ENCODE measurements at places on chromosomes 2 and 18.

- DNase-seq: no peak
These were observed 307.8 kb downstream of the NDUFA10 start for GRCh38 chr2:239717319-239717675.

- DNase-seq: no peak
These were observed 141.7 kb downstream of the DIS3L2 start for GRCh38 chr2:232103140-232103737.

GRCh38 chr18:54558609-54559585 is 32.1 kb upstream of the DYNAP start:
- no peak for DNase-seq

DNA sequence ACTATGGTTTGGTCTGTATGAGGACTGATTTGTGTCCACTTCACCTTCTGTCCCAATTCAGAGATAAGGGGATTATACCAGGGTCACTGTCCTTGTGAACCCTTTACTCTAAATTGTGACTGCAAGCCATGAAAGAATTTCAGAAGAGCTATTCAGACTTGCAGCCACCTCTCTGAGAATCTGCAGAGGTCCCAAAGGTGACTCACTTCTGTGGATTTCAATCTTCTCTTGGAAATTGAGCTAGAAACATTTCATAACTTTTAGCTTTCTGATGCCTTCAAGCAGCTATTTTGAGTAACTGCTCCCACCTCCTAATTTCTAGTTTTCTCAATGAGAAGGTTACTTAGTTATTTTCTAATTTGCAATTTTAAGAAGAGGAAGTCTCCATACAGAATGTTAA is 1242.4 kb upstream of the ACVR2A start:
- no peak for DNase-seq

- DNase-seq: no peak
These were observed 94.2 kb upstream of the EPAS1 start for GRCh38 chr2:46202987-46203386.

DNA sequence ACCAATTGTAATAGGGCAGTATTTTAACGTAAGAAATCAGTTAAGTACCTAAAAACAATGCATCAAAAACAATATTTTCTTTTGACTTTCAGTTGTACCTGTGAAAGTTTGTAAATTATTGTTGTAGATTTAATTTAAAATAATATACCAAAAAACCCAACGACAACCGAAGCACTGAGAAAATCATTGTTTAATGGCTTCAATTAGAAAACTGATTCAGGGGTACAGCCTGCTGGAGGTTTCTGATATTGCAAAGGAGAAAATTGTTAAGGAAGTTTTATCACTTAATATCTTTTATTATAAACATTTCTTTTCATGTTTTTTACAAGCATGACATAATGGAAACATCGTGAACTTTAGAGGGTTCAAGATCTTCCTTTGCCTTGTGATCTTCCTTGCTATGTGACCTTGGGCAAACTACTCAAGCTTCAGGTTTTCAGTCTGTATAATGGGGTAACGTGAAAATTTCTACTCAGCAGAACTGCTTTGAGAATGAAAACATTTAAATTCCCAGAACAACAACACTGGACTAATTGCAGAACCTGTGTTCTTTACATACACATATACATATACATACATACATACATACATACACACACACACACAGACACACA is 76.3 kb upstream of the GLS start:
- no peak for DNase-seq

GRCh38 chr2:2691419-2691818 is 360.3 kb upstream of the MYT1L start:
- no peak for DNase-seq

DNA sequence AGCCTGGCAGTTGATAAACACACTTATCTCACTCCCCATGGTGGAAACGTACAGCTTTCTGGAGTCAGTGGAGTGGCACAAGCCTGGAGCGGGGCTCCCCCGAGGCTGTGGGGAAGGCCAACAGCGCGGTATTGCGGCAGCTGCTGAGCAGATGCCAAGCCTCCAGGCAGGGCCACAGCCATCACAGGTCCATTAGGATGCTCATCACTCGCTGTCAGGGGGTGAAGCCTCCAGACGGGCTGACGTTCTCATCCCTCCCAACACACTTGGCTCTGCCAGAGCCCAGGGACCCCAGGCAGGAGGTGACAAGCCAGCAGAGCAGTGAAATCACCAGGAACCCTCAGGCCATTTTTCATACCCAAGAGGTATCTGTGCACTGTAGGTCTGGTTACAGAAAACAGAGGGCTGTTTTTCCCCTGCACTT is 529.2 kb upstream of the KLHL29 start:
- no peak for DNase-seq

GRCh38 chr18:21439431-21439846 is 161.1 kb downstream of the ESCO1 start:
- DNase-seq: no peak

DNA sequence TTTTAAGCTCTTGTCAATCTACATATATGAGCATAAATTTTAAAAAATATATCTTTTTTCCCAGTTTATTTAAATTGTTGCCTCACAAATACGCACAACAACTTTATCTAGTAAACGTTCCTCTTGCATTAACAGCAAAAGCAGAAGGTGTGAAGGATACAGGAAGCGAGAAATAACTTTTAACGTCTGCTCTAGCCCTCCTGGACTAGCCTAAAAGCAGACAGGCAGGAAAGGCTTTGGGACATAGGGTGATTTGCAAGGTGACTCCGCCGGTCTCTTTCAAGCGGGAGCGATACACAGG is 434 bp upstream of the DUSP19 start:
- no peak for DNase-seq

Measured in stimulated activated CD4-positive, alpha-beta T cell treated with anti-CD3 and anti-CD28 coated beads, Interleukin-4, amount 100 ng/mL, for 1 hour (primary cell).